ENCODE measurements at places on chromosomes 11 and 22. TPM values are rescaled to one million over a fixed set of nuclear protein-coding genes. Genes with fewer than 3 reads are reported as not detected.

GRCh38 chr22:32353292-32353691 lies 4.4 kb upstream of the RFPL3 start:
- no peak for DNase-seq
- H3K36me3 ChIP-seq, result no peaks in the 10 kb centered on the region
- H3K4me1 ChIP-seq, result no peaks in the 10 kb centered on the region
- H3K27ac ChIP-seq, result no peak overlapping the region

DNA sequence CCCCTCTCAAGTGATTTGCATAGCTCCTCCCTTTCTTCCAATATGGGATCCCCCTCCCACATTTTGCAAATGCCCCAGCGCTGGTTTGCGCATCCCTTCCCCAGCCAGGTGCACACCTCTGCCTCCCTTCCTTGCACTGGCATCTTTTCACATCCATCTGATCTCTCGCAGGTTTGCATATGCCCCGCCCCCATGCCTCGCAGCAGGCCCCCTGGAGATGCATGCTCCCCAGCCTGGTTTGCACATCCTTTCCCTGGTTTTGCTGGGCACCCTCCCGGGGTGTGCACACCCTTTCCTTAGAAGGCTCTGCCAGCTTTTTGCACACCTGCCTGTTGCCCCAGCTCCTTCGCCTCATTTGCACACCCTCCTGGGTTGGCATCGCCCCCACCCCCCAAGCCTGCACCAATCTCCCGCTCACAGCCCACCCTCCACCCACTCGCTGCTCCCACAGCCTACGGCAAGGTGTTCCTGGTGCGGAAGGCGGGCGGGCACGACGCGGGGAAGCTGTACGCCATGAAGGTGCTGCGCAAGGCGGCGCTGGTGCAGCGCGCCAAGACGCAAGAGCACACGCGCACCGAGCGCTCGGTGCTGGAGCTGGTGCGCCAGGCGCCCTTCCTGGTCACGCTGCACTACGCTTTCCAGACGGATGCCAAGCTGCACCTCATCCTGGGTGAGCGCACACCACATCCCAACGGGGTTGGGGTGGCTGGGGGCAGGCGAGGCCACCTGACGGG lies 917 bp downstream of the RPS6KA4 start:
- no peaks in the 10 kb centered on the region for H3K36me3 ChIP-seq
- peaks cover 15% of the 10 kb centered on the region for H3K4me1 ChIP-seq
- no peaks in the 10 kb centered on the region for H3K27me3 ChIP-seq
- H3K4me3 ChIP-seq, result peak overlapping the region; percentile 55
- DNase-seq, result no peak
- H3K27ac ChIP-seq, result peak overlapping the region; percentile 68

- no peak overlapping the region for H3K4me3 ChIP-seq
- H3K36me3 ChIP-seq, result no peaks in the 10 kb centered on the region
Observed at GRCh38 chr11:124190298-124191139, 7.4 kb downstream of the OR10D3 start.

DNA sequence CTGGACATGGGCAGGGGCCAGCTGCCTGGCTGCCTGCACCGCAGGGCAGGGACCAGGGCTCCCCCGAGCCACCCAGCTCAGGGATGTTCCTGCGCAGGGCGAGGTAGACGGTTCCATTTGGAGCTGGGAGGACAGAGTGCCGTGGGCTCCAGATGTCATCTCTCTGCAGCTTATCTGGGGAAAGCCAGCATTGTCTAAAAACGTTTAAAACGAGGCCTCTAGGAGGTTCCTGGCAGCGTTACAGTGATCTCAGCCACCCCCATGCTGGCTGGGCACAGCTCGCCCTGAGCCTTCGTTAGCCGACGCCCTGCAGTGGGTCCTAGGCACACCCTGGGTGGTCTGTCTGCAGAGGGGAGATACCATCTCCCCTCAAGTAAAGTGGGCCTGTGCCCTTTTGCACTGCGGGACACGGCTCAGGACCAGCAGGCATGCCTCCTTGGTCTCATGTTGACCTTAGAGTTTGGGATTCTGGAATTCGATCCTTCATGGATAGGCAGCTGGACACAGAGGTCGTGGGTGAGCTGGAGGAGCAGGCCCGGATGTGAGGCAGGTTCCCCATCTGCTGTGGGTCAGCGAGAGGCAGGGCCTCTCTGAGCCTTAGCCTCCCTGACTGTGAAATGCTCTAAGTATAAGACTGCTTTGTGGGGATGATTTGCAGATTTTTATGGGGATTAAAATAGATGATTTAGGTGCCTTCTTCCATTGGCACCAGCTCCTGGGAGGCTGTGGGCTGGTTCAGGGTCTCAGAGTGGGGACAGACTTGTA lies 14.1 kb downstream of the SYNGR1 start:
- H3K36me3 ChIP-seq, result no peaks in the 10 kb centered on the region
- peaks cover 14% of the 10 kb centered on the region for H3K4me1 ChIP-seq
- peak; percentile 37 for DNase-seq
- H3K27ac ChIP-seq, result peak overlapping the region; percentile 50
- H3K4me3 ChIP-seq, result no peak overlapping the region
- no peaks in the 10 kb centered on the region for H3K27me3 ChIP-seq

DNA sequence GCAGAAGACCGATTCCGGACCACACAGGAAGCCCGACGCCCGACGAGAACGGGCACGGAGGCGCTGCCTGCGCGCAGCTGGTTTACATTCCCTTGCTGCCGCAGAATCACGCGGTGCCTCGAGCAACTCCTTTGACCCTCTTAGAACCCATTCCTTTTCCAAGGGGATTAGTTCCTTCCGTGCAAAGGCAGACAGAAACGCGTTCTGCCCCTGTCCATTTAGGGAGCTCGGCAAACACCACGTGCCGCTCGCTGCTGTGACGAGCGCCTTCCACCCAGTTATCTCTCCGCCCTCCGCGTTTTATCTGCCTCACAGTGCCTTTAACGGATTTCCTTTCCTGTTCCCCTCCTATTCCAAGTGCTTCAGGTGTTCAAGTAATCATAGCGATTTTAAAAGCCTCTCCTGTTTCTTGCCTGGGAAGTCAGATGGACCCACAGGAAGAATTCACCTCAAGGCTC lies 24.1 kb upstream of the MICAL3 start:
- H3K4me3 ChIP-seq, result no peak overlapping the region
- H3K36me3 ChIP-seq, result no peaks in the 10 kb centered on the region
- H3K27me3 ChIP-seq, result no peaks in the 10 kb centered on the region
- no peak overlapping the region for H3K27ac ChIP-seq

- no peak for DNase-seq
- H3K4me1 ChIP-seq, result no peaks in the 10 kb centered on the region
- no peaks in the 10 kb centered on the region for H3K27me3 ChIP-seq
- no peak overlapping the region for H3K4me3 ChIP-seq
- H3K36me3 ChIP-seq, result no peaks in the 10 kb centered on the region
Observed at GRCh38 chr11:126570489-126570888, 215.0 kb downstream of the ST3GAL4 start.

GRCh38 chr11:829176-829846 lies 1.6 kb downstream of the CRACR2B start:
- H3K4me1 ChIP-seq, result peaks cover 20% of the 10 kb centered on the region
- H3K36me3 ChIP-seq, result no peaks in the 10 kb centered on the region
- H3K4me3 ChIP-seq, result no peak overlapping the region
- no peaks in the 10 kb centered on the region for H3K27me3 ChIP-seq
- no peak overlapping the region for H3K27ac ChIP-seq
- DNase-seq, result no peak

DNA sequence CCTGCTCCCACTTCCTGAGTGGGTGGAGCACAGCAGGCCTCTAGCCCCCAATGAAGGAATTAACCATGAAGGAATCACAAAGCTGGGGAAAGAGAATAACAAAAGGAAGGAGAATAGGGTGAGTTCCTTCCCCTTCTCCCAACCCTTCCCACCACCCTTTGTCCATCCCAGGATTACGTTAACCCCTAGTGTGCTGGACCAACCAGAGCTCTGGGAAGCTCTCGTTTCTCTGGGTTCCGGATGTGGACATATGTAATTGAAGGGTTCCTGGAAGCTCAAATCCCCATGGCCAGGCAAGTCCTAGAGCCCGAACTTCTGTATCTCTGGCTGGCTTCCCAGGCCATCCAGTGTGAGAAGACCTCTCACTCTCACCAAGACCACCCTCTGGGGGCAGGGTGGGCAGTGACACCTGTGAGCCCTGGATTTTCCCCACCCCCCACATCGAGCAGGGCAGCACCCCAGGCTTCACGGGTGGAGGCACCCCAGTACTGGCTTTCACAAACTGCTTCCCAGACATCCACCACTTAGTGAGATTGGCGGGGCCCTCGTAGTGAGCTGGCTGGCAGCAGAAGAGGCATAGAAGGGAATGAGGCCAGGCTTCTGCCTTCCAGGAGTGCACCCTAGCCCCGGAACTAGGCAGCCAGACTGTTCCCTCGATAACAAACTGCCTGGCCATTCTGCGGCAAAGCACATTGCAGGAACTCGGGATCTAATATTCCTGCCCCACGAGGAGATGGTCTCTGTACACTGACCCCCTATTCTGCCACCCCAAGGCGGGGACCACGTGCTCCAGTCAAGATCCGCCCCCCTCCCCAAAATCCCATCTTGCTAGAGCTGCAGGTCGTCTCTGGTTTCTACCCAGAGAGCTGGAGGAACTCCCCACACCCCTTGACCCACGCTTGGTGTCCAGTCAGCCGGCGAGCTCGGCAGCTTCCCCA lies 2.1 kb downstream of the NECTIN1 start:
- no peak for DNase-seq
- no peak overlapping the region for H3K27ac ChIP-seq
- H3K36me3 ChIP-seq, result no peaks in the 10 kb centered on the region

- H3K4me3 ChIP-seq, result peak overlapping the region; percentile 85
- H3K27me3 ChIP-seq, result no peaks in the 10 kb centered on the region
- DNase-seq, result no peak
- H3K27ac ChIP-seq, result peak overlapping the region; percentile 90
- no peaks in the 10 kb centered on the region for H3K36me3 ChIP-seq
Observed at GRCh38 chr11:82899957-82900276, 313 bp downstream of the PRCP start.

DNA sequence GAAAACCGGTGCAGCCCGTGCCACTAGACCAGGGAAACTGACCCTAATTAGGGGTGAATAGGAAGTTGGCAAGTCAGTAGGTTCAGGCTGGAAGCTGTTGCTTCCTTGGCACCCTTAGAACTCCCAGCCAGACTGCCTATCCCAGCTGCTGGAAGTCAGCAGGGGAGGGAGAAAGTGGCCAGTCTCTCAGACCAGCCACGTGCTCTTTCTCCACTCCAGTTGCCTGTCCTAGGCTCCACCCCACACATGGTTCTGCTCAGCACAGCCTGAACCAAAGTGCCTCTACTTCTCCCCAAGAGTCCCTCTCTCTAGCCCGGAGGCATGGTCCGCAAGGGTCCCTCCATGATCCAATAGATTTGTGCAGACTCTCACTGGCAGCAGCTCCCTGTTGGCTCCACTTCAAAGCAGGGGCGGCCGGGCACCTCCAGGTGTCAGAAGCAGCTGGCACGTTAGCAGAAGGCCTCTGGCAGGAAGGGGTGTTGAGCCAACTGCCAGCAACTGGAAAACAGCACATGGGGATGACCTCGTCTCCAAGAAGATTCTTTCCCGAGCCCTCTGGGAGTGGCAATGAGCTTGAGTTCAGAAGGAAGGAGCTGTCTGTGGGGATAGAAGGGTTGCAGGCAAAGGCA lies 27.7 kb downstream of the ARFGAP2 start:
- no peaks in the 10 kb centered on the region for H3K27me3 ChIP-seq
- no peak overlapping the region for H3K27ac ChIP-seq
- no peak overlapping the region for H3K4me3 ChIP-seq
- H3K36me3 ChIP-seq, result no peaks in the 10 kb centered on the region
- no peak for DNase-seq

GRCh38 chr22:34798605-34799004 lies 267.4 kb upstream of the ISX start:
- no peaks in the 10 kb centered on the region for H3K4me1 ChIP-seq
- no peaks in the 10 kb centered on the region for H3K27me3 ChIP-seq
- no peaks in the 10 kb centered on the region for H3K36me3 ChIP-seq
- DNase-seq, result no peak

GRCh38 chr11:33490842-33491370 lies 209.7 kb downstream of the C11orf91 start:
- no peak for DNase-seq
- no peaks in the 10 kb centered on the region for H3K4me1 ChIP-seq
- H3K4me3 ChIP-seq, result no peak overlapping the region
- no peaks in the 10 kb centered on the region for H3K36me3 ChIP-seq

- peaks cover 41% of the 10 kb centered on the region for H3K4me1 ChIP-seq
- peak; percentile 52 for DNase-seq
- no peaks in the 10 kb centered on the region for H3K36me3 ChIP-seq
- no peak overlapping the region for H3K4me3 ChIP-seq
Observed at GRCh38 chr11:43989162-43989981, 46.9 kb downstream of the C11orf96 start.

DNA sequence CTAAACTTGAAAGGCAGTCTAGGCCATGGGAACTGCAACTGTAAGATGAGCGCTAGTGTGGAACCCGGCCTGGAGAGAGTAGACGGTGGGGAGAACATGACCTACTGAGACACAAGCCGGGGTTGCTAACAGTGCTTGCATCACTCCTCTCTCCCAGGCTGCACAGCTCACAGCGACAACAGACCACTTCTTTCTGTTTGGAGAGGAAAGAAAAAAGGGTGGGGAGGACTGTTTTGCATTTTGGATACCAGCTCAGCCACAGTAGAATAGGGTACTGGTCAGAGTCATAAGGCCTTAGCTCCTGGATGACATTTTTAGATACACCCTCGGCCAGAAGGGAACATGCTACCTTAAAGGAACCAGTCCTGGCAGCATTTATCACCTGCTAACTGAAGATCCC lies 22.2 kb upstream of the OR52M1 start:
- no peaks in the 10 kb centered on the region for H3K36me3 ChIP-seq
- H3K27ac ChIP-seq, result no peak overlapping the region
- H3K4me1 ChIP-seq, result no peaks in the 10 kb centered on the region
- no peaks in the 10 kb centered on the region for H3K27me3 ChIP-seq
- H3K4me3 ChIP-seq, result no peak overlapping the region
- no peak for DNase-seq

The BLID gene
- 3.2 TPM for total RNA-seq

The GLYAT gene
- total RNA-seq, result not detected

The KDELR3 gene
- 2.3 TPM for total RNA-seq
